Lung (tissue), 17 donors: ENCODE measurements at places on chromosomes 7 and 10. TPM values are rescaled to one million over a fixed set of nuclear protein-coding genes. Genes with fewer than 3 reads are reported as not detected.

STK31 gene
- 0.74 TPM for total RNA-seq

CBX3 gene
- total RNA-seq, result 136 TPM

IKZF1 gene
- total RNA-seq, result 37.8 TPM

DLX6 gene
- not detected for total RNA-seq

CFTR gene
- 19.5 TPM for total RNA-seq

LIPF gene
- not detected for total RNA-seq

MMP21 gene
- total RNA-seq, result 0.46 TPM

ZCCHC24 gene
- 33.5 TPM for total RNA-seq

GPC2 gene
- total RNA-seq, result 1.4 TPM

TSPAN33 gene
- 7.3 TPM for total RNA-seq

CLRN3 gene
- total RNA-seq, result not detected

OR2A12 gene
- not detected for total RNA-seq

ITIH2 gene
- total RNA-seq, result 0.95 TPM

FAM241B gene
- total RNA-seq, result 8.8 TPM

SPDYE11 gene
- total RNA-seq, result 0.11 TPM
